Spinal cord (tissue), 10 donors: ENCODE measurements at places on chromosomes 13 and 19.

DNA sequence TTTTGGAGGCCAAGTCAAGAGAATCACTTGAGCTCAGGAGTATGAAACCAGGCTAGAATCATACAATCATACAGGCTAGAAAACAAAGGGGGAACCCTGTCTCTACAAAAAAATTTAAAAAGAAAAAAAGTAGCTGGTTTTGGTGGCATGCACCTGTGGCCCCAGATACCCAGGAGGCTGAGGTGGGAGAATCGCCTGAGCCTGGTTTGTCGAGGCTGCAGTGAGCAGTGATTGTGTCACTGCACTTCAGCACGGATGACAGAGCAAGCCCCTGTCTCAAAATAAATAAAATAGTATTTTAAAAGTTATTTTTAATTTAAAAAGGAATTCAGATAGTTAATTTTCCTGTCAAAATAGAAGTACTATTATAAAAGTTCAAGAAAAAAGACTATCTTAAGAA, 369.1 kb upstream of the SLITRK5 start:
- DNase-seq: no peak

DNA sequence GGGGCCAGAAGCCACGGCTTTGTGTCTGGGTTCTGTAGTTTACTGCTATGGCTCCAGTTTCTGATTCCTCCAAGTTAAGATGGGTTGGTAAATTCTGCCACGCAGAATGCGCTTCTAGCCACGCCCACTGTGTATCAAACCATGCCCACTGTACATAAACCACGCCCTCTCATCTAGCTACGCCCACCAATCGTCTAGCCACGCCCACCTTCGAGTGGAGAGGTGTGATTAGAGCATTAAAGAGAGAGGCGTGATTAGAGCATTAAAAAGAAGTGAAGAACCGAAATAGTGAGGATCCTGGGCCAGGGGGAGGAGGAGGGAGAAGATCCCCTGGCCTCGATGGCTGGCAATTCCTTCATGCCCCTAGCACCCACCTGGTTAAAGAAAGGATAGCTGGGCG, 43.7 kb upstream of the ADGRE5 start:
- no peak for DNase-seq

DNA sequence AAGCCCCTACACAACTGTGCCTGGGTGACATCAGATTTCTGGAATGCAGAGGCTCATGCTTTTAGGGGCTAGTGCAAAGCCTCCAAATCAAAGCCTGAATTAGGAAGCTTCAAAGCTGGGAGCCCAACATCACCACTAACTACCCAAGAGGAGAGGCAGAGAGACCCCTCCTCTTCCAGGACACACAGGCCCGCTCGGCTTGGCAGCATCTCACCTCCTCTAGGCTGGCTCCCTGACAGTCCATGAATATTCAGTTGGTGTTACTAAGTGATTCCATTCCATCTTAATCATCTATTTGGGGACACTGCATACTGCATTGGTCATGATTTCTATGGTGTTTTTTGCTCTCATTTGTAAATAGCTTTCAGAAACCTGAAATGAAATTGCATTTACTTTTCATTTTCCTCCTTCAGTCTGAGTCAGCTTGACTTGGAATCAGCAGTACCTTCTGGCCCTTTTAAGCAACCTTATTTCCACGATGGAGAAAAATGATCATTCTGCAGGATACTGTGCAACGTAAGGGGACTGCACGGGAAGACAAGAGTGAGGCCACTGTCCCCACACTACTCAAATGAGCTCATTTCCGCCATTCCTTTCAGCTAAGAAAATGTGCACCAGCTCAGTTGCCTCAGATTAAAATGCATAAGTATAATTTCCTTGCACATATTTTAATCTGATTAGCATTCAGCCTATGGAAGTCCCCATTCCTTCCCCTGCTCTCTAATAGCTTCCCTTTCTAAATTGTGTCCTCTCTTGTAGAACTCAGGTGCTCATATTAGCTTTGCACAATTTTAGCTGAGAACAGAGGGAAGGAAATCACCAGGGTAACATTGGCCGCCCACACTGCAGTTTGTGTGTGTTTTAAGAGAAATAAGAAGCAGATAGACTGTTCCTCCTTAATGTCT, 219.9 kb downstream of the RFC3 start:
- peak; percentile 67 for DNase-seq

- DNase-seq: no peak
Measured at GRCh38 chr19:16315825-16316505, 8.7 kb upstream of the KLF2 start.

DNA sequence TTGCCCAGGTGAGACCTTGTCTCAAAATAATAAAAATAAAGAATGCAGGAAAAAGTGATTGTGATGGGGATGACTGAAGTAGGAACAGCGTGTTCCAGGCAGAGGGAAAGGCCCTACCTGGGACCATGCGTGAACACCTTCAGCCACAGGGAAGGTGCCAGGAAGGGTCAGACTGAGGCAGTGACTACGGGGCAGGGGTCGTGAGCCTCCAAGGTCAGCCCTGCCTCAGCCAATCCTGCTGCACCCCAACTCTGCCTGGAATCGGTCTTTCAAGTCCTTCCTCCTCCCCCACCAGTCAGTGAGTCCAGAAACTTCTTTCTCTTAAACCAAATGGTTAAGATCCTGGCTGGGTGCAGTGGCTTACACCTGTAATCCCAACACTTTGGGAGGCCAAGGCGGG, 16.1 kb upstream of the TLE2 start:
- no peak for DNase-seq

DNA sequence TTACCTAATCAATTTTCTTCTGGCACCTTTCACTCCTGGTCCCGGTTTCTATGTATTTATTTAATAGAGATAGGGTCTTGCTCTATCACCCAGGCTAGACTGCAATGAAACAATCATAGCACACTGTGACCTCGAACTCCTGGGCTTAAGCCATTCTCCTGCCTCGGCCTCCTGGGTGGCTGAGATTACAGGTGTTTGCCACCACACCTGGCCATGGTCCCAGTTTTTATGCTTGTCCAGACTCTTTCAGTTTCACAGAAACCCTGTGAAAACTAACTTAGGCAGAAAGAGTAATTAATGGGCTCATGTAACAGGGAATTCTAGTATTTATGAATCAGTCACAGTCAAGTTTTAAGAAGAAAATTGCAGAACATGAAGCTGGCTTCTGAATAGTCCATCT, 9.0 kb upstream of the STK24 start:
- no peak for DNase-seq

DNA sequence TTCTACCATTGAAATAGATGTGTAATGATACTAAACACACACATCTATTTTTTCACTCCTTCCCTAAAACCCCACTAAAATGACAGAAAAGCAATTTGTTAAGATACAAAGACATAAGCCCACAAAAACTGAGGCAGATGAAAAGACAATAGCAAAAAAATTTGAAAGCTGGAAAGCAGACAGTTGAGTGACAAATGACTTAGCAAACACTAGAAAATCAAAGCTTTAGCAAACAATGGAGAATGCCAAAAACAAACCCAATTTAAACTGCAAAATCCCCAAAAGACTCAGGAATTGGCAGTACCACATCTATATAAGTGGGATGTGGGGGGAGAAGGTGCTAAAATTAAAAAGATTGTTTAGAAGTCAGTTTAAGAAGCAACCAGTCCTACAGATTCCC, 9.5 kb downstream of the TSC22D1 start:
- no peak for DNase-seq

DNA sequence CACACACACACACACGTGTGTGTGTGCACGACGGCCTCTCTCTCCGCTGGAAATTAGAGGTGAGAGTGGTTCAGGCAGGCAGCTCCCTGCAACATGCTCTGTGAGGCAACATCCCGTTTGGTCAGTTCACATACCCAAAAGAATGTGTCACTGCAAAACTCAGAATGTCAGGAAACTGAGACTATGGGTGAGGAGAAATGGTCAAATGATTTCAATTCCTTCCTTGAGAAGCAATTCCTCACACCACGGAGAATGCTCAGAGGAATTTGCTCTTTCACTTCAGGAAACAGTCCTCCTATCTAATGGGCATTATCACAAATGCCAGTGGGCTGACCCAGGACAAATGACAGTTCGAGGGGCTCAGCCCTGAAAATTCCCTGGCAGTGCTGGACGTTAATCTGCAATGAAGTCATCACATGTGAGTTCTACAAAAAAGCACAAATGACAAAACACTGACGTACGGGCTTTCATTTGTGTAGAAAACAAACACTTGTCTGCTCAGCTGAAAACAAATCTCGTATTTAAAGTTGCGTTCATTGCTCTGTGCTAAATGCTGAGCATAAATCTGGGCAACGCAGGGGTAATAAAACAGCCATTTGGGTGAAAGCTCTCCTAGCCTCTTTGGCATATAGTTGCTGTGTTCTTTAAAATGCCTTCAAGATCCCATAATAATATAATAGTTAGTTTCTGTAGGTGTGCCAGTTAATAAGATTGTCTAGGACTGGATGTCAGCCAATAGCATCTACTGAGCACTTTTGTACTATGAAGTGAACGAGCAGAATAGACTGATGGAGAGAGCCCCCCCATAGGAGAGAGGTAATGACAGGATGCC, 18.6 kb upstream of the LATS2 start:
- no peak for DNase-seq

DNA sequence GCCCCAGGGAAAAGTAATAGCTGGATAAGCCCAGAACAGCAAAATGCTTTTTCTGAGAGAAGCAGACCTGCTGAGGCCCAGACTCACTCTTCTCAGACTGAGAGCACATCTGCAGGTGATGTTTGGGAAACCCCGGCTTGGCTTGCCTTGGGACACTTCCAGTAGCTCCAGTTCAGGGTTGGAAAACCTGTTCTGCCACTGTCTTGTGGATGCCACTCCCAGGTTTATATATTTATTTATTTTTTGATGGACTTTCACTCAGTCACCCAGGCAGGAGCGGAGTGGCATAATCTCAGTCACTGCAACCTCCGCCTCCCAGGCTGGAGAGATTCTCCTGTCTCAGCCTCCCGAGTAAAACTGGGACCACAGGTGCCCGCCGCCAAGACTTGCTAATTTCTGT, 8.0 kb upstream of the SMARCA4 start:
- DNase-seq: no peak

- no peak for DNase-seq
Measured at GRCh38 chr19:55133639-55134444, 15.2 kb downstream of the TNNT1 start.
